ENCODE measurements at places on chromosomes 4 and X.

DNA sequence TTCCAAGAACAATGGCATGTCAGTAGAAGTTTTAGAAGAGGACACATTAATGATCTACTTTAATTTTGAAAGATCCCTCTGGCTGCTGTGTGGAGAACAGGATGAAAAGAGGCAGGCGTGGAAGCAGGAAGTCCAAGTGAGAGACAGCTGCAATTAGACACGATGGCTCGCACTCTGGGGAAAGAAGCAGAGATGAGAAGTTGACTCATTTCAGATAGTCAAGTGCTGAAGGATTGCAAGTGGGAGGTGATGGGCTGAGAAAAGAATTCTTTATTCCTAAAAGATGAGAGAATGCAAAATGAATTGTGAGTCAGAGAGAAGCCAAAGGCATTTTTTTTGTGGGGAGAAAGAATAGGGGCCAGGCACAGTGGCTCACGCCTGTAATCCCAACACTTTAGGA lies 16.5 kb downstream of the RXFP1 start:
- no peak for DNase-seq

DNA sequence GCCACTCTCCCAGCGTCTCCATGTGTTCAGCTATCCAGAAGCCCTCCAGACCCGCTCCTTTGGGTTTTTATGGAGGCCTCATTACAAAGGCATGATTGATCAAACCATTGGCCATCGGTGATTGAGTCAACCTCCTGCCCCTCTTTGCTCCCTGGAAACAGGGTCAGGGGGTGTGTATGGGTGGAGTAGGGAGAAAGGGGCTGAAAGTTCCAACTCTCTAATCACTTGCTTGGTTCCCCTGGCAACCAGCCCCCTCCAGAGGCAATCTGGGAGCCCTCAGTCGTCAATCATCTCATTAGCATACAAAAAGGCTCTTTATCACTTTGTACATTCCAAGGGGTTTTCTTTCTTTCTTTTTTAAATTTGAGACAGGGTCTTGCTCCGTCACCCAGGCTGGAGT lies 2.3 kb downstream of the TRIM2 start:
- DNase-seq: no peak

- DNase-seq: no peak
Measured at GRCh38 chr4:161247831-161248230, 916.0 kb downstream of the FSTL5 start.

DNA sequence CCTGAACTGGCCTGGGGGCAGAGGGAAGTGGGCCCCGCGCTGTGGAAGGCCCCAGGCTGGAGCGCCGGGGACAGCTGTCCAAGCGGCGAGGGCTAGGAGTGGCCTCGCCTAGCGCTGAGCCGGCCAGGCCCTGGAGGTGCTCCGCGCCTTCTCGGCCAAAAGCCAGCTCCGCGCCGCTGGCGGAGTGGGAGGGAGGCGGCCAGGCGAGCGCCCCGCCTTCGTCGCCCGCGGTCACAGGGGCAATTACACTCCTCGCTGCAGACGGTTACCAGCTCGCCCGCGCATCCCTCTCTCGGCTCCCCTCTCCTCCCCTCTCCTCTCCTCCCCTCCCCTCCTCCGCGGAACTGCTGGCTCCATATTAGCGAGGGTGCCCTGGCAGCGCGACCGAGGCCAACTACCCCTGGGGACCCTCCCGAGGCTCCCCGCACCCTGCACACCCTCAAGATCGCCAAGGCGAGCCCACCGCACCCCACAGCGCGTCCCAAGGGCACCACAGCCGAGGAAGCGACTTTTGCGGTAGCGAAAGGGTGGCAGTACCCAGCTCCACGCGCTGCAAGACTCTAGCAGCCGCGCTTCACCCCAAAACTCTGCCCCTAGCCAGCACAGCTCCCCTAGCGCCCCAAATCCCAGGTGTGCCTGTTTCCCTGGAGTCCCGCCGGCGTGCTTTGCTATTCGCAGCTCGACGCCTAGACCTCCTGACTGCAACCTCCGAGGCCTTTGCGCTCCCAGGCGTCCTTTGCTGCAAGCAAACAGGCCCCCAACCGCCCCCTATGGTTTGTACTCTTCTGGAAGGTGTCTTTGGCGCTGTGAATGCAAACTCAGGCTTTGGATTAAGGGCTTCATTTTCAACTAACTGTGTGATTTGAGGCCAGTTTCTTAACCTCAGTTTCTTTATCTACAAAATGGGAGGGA lies 91.4 kb downstream of the BCOR start:
- no peak for DNase-seq

GRCh38 chr4:1959104-1959384 lies 49.7 kb downstream of the NELFA start:
- no peak for DNase-seq

- no peak for DNase-seq
Measured at GRCh38 chrX:139158256-139158655, 372.3 kb upstream of the F9 start.

GRCh38 chr4:96519291-96519690 lies 679.4 kb downstream of the PDHA2 start:
- DNase-seq: no peak

GRCh38 chr4:25815586-25815985 lies 47.2 kb downstream of the SEL1L3 start:
- DNase-seq: no peak

DNA sequence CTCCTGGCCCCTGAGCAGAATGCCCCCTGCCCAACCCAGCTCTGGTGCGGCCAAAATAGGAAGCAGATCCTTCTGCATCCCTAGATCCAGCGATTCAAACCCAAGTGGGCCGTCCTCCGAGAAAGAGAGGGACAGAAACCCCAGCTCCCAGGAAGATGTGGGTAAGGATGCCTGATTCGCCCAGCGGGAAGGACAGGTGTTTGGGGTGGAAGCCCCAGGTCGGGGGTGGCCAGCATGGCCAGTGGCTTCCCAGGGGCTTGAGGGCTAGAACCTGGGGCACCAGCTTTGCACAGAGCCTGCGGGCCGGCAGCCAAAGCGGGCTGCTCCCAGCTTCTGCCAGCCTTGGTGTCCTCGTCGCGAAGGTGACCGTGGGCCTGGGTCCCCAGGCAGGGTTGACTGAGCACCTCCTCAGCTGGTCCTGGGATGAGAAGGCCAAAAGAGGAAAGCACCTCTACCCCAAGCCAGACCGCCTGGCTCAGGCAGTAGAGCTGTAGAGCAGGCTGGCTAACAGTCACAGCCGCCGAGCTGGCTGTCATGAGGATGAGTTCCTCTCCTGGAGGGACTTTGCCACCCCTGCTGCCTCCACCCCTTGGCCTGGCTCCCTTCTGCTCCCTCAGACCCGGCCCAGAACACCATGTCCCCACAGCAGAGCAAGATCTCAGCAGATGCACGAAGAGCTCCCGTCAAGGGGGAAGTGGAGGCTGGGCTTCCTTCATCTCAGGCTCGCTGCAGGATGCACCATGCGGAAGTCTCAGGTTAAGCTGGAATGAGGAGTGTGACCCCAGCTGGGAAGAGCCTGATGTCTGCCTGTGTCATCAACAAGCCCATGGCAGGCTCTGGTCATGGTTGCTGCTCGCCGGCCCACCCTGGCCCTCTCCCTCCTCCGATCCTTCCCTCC lies 59.9 kb downstream of the CPZ start:
- DNase-seq: no peak

DNA sequence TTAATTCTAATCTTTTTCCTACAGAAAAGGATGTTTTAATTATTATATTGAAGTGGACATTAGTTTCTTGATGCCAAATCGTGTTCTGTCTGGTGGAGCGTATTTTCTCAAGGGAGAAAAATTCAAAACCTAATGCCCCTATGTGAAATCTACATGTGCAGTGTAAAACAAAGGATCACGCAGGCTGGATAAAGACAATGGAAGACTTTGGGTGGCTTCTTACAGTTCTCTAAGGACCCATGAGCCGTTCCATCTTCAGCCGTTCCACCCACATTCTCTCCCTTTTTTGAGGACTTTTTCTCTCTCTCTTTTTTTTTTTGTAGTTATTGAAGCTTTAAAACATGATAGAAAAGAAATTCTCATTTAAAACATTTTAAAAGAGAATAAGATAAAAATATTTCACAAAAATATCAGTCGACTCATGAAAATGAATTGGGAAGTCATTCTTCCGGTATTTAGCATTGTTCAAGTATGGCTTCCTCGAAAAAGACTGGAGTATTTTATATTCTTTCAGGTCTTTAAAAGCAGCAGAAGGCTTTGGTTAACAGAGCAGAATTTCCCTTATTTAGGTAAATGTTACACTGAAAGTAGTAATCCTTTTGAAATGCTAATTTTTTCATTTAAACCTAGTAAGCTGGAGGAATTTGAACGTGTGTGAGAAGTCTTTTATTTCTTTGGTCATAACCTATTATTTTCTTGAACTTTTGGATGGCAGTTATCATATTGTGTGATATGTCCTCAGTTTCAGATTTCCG lies 11.0 kb downstream of the TENM3 start:
- DNase-seq: no peak

GRCh38 chr4:151359576-151359975 lies 34.2 kb upstream of the SH3D19 start:
- DNase-seq: no peak

DNA sequence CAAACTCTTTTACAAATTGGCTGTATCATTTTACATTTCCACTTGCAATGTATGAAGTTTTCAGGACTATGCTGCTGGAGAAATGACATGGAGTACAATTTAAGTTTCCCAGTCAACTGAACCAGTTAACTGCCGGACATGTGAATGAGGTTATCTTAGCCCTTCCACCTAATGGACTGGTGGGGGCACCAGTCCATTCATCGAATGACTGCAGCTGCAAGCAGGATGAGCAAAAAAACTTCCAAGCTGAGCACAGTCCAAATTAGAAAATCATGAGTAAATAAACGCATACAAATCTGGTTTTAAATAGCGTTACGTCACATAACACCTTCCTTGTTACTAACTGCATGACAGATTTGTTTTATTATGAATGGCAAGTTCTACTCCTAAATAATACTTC lies 1131.5 kb downstream of the PCDH18 start:
- DNase-seq: no peak

DNA sequence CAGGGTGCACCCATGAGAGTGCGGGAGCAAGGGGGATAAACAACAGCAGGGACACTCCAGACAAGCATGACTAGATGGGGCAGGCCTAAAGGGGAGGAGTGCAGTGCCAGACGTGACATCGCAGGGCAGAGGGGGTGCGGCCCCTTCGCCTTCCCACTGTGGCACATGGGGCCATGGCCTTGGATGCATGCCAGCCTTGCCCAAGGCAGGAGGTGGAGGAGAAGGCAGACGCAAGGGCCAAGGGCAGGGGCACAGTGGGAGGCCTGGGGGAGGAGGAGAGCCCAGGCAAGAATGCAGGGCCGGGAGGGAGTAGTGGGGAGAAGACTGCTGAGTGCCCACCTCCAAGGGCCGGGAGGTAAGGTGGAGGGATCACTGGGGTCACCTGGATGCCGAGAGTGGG lies 21.6 kb downstream of the PNMA6E start:
- no peak for DNase-seq

DNA sequence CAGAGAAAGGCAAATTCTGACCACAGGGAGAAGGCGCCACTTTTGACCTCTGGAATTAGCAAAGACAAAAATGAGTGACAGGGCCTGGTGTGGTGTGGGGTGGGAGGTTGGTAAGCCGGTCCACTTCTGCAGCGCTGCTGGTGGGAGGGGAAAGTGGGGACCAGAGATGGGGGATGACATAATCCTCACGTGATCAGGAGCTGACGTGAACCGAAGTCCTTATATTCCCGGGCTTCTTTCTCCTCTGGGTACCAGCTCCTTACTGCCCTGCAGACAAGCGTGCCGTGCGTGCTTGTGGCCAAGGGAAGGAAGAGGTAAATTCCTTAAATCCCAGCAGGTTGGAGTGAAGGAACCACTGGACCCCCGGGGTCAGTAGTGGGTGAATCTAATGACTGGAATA lies at the start of gene TCEAL7:
TCEAL7 (plus strand) TSS at position 249 of the 400 bp plus-strand sequence. CDS start 1,165 bp downstream, outside the sequence.
- no peak for DNase-seq

GRCh38 chrX:72117636-72118210 lies 14.0 kb downstream of the RTL5 start:
- no peak for DNase-seq

- no peak for DNase-seq
Measured at GRCh38 chr4:38605181-38605752, 58.7 kb upstream of the KLF3 start.

DNA sequence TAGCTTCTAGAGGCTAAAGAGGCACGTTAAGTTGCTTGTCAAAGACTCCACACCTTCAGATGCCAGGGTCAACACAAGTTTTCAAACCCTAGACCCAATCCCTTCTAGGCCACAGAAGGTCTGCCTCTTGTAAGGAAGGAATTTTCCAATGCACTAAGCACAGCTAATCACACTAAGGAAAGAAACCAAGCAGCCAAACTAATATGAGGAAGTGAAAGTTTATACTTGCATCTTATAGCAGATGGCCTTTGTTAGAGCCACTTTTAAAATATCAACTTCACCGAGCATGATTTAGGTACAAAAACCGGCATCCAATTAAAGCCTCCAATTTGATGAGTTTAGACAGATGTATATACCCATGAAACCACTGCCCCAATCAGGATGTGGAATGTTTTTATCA lies 9.9 kb downstream of the FHL1 start:
- no peak for DNase-seq

GRCh38 chr4:35539404-35540055 lies 704.8 kb downstream of the ARAP2 start:
- DNase-seq: no peak

DNA sequence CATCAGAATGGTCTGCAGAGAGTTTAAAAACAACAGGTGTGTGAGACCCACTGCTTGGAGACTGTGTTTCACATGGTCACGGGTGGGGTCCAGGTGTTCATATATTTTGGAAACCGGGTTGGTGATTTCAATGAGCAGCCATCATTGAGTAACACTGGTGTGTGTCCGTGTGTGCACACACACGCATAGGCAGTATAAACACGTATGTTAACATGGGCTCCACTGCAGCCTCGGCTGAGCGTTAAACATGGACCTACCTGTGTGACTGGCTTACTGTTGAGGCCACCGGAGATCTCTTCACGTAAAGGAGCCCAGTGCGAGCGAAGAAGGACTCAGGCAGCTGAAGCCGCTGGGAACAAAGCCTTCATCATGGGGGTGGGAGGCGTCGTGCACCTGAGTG lies 56.9 kb upstream of the TLR3 start:
- no peak for DNase-seq

DNA sequence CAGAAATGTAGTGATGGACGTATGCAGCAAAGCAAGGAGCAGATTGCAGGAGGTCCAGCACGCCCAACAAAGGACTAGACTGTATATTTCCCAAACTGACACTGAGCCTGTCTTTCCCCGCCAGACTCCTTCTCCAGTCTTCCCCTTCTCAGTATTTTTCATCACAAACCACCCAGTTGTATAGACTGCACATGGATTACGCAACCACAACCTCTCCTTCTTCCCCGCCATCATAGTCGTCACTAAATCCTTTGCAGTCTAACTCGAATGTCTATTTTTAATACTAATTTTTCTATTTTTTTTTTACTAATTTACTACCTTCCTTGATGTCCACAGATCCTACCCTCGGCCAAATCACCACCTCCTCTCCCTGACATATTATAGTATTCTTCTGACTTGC lies 105.4 kb downstream of the MTNR1A start:
- DNase-seq: no peak
